ENCODE measurements at places on chromosomes 5 and 9.

GRCh38 chr9:110750272-110750671 is 81.7 kb downstream of the MUSK start:
- DNase-seq = no peak

DNA sequence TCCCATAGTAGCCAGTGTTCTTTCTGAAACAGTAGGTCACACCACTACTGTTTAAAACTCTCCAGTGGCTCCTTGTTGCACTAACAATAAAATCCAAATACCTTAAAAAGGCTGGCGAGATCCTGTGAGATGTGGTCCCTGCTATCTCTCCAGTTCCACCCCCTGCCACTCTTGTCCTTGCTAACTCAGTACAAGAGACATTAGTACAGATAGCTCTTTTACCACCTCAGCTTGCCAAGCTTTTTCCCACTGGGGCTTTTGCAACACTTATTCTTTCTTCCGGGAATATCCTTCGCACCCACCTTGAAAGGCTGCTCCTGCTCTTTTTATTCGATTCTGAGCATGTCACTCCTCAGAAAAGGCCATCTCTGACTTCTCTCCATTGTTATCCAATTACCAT is 14.9 kb downstream of the NIPSNAP3B start:
- DNase-seq = no peak

DNA sequence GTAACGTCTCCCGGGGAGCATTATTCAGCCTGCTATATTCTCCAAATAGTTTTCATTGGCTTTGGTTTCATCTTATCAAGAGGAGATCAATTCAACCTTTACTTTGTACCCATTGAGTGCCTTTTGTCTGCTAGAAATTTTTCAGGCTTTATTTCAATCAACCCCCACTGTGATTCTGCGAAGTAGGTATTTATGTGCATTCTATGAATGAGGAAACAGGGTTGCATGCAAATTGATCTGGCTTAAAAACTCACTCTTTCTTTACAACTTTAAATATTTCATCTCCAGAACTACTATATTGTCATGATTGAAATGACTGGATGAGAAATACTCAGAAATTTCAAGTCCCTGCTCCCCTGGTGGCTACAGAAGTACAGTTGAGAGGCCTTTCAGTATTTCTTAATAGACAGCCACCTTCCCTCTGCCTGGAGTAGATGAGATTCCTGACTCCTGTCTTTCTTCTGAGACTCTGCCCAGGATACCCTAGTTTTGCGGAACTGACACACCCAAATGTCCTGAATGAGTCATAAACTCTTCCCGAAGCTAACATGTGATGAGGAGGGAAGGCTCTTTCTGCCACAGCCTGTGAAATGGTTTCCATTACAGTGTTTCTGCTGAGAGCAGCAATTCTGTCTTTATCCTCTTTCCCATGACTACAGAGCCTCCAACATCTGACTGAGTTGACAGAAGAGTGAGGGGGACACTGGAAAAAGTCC is 52.6 kb upstream of the TNC start:
- DNase-seq = no peak

- DNase-seq = no peak
Measured at GRCh38 chr5:2201832-2202231, 319.1 kb upstream of the IRX4 start.

DNA sequence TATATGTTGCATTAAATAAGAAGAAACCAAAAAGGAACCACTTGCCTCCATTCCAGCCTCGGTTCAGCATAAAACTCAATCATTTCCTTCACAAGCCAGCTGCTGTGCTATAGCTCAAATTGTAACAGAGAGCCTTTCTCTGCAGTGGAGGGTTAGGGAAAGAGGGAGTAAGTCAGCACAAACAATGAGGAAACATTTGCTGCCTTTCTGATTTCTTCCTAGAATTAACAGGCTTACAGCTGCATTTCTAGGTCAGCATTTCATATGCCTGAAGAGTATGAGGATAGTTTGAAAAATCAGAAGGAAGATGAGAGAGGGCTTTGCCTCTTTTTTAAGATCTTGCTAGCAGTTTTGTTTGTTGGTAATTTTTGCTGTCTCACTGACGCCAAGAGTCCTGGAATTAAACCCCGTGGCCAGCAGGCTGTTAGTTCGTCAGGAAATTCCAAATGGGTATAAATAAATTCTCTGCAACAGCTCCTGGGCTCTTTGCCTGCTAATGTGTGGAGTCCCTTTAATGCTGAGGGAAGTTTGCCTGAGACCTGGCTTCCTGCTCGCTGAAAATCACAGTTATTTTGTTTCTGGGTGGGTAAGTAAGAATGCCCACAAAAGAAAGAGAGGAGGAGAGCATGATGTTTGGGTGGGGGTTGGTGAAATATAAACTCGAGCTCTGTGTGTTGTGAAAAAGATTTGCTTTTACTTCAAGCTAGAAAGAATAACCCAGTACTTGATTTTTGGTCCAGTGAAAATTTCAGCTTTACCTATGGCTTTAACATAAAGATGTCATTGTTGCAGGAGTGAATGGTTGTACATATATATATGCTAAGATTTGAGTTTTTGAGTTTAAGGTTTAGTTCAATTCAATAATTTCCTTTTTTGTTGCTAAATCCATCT is 148.1 kb upstream of the DMRT1 start:
- DNase-seq = no peak

- DNase-seq = no peak
Measured at GRCh38 chr5:15009420-15009819, 137.8 kb upstream of the ANKH start.

DNA sequence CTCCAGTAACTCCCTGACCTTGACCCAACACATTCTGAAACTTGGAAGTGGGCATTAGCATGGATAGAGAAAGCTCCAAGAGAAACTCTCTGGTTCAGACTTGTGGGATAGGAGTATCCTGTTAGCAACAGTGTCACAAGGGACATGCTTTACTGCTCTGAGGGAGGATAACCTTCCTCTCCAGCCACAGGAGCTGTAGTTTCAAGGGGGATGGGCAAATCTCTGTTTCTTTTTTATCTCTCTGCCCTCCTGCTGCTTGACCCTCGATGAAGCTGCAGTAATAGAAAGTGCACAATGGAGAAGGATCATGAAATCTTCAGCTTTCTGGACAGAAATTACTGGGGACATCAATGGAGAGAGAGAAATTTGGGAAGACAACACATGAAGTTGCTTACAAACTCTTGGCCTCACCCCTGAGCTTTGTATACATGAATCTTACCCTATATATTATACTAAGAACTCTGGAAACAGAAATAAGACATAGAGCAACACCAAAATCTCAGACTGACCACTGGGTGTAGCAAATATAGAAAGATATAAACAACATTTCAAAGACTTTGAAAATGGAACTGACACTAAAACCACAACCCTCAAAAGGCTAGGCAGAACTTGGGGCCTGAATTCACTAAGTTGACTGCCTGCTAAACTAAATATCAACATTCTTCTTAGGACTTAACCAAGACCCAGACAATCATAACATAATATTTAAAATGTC is 471.0 kb upstream of the MEF2C start:
- DNase-seq = no peak

- peak; percentile 10 for DNase-seq
Measured at GRCh38 chr9:120348951-120349429, 231.0 kb downstream of the CDK5RAP2 start.

- DNase-seq = no peak
Measured at GRCh38 chr5:21263361-21263760, 1275.4 kb upstream of the CDH18 start.

DNA sequence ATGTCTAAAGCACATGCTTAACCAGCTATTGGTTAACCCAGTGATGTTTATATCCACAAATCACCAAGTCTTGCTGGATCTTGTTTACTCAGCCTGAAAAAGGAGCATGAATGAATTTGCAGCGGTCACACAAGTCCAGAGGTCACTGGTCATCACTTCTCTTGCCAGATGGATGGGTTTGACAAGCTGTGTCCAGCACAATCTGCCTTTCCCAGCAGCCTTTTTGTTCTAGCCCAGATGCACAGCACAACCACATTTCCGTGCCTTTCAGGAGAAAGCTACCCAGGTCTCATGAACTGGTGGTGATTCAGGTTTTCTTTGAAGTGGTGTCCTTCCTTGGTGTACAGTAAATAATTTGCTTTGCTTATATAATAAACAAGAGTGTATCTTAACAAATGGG is 32.1 kb downstream of the TMEM252 start:
- no peak for DNase-seq

DNA sequence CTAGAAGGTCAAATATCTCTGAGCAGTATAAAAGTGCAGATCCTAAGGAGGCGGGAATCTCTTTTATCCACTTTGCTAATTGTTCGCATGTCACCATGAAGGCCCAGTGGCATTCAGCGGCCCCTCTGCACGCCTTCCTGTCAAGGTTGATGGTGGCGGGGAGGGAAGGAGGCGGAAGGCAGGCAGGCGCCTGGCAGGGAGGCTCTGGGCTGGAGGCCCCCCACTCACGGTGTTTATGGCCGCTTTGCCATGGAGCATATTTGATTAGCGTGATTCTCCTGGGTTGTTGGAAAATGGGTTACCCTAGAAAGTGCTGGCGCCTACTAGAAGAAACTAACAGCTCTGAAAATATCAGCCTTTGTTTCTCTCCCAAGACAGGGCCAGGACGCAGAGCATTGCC is 209.6 kb downstream of the FSTL4 start:
- DNase-seq = no peak

GRCh38 chr5:138402640-138403039 is 36.2 kb upstream of the REEP2 start:
- no peak for DNase-seq

- no peak for DNase-seq
Measured at GRCh38 chr5:59537961-59538749, 355.4 kb downstream of the PDE4D start.

DNA sequence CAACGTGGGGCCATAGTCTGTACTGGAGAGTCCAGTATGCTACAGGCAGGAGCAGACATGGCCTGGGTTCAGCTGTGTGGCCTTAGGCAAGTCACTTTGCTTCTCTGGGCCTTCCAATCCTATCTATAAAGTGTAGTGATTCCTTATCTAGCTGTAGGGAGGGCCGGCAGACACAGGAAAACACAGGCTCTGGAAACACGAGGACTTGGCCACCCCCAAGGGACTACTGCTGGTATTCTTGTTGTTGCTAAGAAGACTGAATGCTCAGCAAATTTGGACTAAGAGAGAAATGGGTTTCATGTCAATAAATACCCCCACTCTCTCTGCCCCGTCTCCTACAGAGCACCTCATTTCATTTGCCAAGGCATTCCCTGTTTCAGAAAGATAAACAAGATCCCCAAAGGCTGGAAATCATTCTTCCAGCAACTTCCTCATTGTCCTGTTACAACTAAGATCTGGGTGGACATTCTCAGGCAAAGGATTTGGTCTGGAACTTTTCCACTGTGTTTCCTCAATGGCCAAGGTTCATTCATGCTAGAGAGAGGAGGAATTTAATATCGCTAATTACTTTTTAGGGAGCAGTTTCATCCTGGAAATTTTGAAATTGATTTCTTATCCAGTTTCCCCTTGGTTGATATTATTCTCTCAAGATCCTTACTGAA is 105.8 kb downstream of the GABBR2 start:
- DNase-seq = no peak

GRCh38 chr9:27791311-27791710 is 218.0 kb upstream of the C9orf72 start:
- DNase-seq = no peak

GRCh38 chr5:32506201-32506661 is 61.7 kb upstream of the ZFR start:
- DNase-seq = no peak

DNA sequence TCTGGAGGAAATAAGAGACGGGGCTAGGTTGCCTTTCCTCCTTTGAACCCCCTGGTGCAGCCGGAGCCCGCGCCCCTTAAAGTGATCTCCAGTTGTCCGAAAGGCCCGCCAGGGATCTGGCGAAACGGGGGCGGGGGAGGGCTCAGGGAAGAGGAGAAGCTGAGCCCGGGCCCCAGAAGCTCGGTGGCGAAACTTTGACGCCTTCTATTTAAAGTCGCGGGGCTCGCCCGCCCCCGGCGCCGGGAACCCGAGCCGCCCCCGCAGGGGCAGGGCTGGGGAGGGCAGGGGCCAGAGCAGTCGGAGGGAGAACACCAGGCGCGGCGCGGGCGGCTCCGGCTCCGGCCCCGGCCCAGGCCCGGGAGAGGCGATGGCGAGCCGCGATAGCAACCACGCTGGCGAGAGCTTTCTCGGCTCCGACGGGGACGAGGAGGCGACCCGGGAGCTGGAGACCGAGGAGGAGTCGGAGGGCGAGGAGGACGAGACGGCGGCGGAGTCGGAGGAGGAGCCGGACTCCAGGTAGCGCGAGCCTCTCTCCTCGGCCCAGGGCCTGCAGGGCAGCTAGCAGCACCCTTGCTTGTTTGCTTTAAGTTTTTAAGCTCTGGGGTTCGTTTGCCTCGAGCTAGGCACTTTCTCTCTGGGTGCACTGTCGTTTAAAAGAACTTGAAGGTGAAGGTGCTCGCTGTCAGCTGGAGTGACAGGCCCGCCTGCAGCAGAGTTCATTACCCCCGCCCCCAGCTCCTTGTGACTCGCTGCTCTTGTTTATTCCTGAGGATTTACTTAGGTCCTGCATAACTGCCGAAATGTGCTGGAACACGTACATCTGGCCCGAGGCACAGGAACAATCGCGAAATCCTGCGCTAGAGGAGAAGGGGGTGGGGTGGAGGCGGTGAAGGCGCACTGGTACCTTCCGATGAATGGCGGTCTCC is at the start of gene CMYA5:
TSS of gene CMYA5 (plus strand) at position 296 of the 926 bp plus-strand sequence. CDS start at position 368, 72 bp downstream.
- no peak for DNase-seq

DNA sequence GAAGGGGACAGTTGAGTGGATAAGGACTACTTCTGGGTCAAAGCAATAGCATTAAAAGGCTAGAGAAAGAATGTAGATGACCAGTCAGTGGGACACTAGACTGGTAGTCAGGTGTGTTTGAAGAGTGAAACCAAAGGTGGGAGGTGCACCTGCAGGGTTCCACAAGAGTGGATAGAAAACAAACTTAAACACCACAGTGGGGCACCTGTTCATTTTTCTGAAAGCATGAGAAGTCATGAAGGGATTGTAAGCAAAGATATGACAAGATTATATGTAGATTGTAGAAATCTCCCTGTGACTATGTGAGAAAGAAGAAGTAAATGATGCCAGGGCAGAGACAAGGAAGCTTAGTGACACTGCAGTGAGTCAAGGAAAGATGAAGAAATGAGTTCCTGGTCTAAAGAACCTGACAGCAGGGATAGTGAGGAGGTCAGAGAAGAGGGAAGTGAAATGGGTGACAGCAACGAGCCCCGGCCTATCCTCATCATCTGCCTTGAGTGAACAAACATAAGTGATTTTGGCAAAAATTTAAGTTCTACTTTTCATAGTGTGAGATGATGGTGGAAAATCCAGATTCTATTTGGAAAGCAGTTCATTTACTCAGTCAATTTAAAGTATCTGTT is 296.9 kb downstream of the TLE4 start:
- no peak for DNase-seq

DNA sequence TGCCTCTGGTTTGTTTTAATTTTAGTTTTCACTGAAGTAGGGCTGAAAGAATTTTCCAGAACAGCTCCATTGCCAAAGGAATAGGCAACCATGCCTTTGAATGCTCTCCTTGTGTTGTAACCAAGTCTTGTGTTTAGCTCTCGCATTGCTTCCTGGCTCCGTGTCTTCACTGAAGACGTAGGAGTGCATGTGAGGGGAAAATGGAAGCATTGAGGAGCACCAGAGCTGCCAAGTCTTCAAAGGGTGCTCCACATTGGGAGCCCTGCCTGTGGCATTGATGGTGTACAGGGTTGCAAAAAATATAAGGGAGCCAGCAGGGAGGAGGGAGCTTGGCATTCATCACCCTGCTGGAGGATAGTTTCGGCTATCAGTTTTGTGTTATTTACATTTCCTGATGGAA is 86.6 kb downstream of the NTRK2 start:
- DNase-seq = no peak
